Stimulated activated CD4-positive, alpha-beta T cell treated with anti-CD3 and anti-CD28 coated beads, Interleukin-12 subunit alpha, Interleukin-12 subunit beta, amount 100 ng/mL, for 4 hours (primary cell): ENCODE measurements at places on chromosomes 2 and 18.

GRCh38 chr2:38039121-38039910 is 36.6 kb downstream of the CYP1B1 start:
- no peak for DNase-seq

GRCh38 chr2:167335541-167335992 is 447.3 kb downstream of the XIRP2 start:
- no peak for DNase-seq

GRCh38 chr18:50465211-50466153 is 90.6 kb downstream of the SKA1 start:
- no peak for DNase-seq

- no peak for DNase-seq
Measured at GRCh38 chr18:60246606-60247005, 126.0 kb downstream of the MC4R start.

GRCh38 chr2:25845843-25846505 is 32.3 kb downstream of the ASXL2 start:
- no peak for DNase-seq

DNA sequence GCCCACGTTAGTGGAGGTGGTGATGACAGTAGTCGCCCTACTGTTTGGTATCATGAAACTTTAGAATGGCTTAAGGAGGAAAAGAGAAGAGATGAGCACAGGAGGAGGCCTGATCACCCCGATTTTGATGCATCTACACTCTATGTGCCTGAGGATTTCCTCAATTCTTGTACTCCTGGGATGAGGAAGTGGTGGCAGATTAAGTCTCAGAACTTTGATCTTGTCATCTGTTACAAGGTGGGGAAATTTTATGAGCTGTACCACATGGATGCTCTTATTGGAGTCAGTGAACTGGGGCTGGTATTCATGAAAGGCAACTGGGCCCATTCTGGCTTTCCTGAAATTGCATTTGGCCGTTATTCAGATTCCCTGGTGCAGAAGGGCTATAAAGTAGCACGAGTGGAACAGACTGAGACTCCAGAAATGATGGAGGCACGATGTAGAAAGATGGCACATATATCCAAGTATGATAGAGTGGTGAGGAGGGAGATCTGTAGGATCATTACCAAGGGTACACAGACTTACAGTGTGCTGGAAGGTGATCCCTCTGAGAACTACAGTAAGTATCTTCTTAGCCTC is 16.2 kb downstream of the MSH6 start:
- no peak for DNase-seq

- DNase-seq, result no peak
Measured at GRCh38 chr2:219619235-219619634, 8.2 kb upstream of the SLC4A3 start.

GRCh38 chr18:58592223-58593214 is 36.4 kb downstream of the ALPK2 start:
- DNase-seq, result no peak

DNA sequence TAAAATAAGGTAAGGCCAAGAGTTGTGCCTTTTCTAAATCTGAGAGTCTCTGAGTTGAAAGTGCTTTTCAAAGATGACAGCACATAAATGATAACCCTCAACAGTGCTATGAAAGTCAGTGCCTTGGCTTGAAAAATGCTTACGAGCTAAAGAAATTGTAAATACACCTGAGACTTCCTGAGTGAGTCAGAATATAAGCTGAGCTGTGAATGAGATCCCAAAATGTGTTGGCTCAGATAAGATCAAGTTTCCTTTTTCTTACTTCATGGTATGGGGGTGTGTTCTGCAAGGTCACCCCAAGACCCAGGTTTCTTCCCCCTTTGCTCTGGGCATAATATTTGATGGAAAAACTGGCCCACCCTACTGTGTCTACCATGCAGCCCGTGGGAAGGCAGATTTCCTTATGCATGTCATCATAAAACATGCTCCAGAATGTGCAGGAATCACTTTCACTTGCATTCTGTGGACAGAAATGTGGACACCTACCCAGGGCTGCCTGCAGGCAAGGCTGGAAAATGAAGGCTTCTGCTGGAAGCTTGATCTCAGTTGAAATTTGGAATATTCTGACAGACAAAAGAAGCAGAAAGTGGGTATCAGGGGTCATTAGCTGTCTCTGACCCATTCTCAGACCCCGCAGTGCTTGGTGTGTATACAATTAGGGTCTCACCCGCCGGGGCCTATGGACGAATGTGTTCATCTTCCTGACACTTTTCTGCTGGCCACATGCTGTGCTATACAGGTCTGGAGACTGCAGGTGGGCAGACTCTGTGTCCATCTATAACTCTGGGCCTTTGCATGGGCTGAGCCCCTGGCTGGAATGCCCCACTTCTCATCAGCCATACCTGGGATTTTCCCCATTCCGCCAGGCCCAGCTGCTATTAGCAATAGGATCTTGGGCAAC is 212.6 kb downstream of the SH3RF3 start:
- DNase-seq, result no peak

- DNase-seq, result no peak
Measured at GRCh38 chr2:64972876-64973275, 16.3 kb upstream of the SLC1A4 start.

DNA sequence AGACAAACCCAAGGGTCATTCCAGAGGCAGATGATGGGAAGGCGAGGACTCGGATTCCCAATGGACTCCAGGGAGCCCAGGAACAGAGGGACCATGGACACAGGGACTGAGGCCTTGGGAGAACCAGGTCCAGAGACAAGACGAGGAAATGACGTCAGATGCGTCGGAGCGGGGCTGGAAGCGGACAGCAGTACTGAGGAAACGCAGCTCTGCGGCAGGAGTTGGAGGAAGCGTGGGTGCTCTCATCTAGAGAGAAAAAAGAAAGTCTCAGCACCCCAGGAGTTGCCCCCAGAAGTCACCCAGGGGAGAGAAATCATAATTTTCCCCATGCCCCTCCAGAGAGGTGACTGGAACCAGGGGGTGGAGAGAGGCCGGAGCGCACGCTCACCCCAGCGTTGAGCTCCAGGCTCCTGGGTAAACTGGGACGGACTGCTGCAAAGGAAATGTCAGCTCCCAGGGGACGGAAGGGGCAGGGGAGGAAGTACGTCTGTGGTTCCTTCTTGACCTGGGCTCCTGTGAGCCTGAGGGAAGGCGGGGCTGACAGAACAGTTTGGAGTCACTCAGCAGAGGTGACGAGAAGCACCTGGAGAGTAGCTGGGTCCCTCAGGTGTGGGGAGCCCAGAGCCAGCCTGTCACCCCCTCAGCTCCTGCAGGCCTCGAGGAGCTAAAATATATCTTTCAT is 44.7 kb downstream of the CMPK2 start:
- DNase-seq, result no peak

DNA sequence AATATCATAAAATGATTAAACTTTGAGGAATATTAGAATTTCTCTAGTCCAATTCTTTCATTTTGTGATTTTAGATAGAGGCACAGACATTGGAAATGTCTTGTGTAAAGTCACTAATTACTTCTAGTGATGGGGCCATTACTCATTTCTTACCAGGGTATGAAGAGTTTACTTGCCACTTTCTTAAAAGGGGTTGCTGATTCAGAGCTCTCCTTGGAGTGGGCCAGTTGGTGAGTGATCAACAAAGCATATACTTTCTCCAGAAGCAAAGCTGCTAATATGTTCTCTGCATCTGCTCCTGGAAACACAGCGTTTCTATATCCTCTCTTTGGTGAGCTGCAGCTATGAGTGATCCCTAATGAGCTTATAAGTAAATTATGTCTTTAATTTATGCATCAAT is 408.9 kb upstream of the LRATD1 start:
- DNase-seq, result no peak
